Occipital lobe (tissue), 3 donors: ENCODE measurements at places on chromosomes 2 and 18. TPM values are rescaled to one million over a fixed set of nuclear protein-coding genes. Genes with fewer than 3 reads are reported as not detected.

DNA sequence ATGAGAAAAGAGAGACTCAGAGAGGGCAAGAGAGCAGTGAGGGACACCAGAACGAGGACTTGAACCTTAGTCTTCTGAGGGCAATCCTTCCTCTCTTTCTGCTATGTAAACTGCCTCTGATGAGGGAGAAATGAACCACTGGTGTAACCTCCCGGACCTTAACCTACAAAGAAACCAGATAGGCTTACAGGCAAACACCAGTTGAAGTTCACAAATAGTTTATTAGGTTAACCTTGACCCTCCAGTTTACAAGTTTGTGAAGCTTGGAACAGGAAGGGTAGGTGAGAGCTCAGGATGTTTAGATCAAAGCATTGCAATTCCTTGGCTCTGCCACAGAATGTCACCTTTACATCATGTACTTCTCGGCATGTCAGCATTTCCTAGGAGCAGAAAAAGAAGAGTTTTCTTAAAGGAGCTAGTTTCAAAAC is 486.4 kb upstream of the SPRED2 start:
- DNase-seq, result no peak

GRCh38 chr2:210199854-210200253 is 25.4 kb downstream of the ACADL start:
- no peak for DNase-seq

GRCh38 chr2:177464549-177464948 is 72.0 kb downstream of the AGPS start:
- no peak for DNase-seq

DNA sequence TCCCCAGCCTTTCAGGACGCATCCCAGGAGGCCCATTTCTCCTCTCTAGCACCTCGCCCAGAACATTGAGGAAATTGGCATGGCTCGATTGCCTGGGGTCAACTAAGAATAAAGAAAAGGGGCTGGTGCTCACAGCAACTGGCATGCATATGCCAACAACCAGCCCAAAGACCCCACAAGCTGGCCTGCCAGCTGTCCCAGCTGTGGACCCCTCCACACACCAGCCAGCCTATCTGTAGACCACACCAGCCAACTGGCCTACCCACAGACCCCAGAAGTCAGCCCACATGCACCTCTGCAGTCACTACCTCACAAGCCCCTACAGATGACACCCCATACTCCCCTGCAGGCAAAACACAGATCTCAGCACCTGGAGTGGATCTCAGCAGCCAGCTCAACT is 123.8 kb upstream of the ID2 start:
- no peak for DNase-seq

DNA sequence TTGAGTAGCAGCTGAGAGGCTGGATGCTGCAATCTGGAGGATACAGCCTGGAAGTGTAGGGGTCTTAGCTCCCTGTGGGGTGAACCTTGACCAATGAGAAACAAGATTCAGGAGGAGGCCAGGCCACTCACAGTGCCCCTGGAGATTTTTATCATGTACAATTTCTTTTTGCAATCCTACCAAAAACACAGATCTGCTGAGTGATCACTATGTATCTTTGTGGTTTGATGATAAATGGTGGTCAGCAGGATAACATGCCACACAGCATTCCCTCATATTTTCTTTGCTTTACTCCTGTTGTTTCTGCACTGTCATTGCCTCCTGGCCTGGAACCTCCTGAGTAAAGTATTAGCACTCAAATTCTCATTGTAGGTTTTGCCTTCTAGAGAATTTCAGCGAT is 357.9 kb downstream of the THSD7B start:
- DNase-seq, result no peak

GCA gene
- 39.6 TPM for total RNA-seq

LPIN1 gene
- 26.7 TPM for total RNA-seq
